ENCODE measurements at places on chromosomes 1 and 21.

- DNase-seq, result no peak
Measured at GRCh38 chr1:24195136-24195535, 8.0 kb upstream of the IFNLR1 start.

GRCh38 chr21:44569861-44570517, 3.5 kb upstream of the KRTAP10-4 start:
- DNase-seq, result no peak

DNA sequence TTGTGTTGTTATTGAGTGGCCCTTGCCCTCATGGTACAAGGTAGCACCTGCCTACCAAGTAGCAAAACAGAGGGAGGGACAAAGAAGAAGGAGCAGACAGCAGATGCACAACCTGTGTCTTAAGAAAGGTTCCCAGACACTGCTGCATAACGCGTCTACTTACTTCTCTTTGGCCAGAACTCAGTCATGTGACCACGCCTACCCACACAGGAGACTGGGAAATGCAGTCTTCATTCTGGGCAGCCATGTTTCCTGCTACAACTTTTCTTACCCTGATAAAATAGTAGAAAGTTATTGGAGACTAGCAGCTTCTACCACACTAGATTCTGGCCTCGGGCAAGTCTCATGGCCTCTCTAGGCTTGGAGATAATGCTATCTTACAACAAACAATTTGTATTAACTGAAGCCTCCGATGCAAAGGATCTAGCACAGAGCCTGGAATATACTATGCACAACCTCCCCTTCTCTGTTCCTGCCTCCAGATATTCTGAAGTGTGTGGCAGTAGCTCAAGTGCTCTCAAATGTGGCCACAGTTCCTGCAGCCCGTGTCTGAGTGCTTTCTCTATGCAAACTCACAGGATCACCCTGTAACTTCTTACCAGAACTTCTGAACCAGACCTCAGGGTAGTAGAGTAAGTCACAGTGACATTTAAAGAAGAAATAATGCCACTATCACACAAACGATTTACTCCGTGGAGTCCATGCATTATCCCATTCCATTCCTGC, 34.1 kb upstream of the BTG2 start:
- peak; percentile 67 for DNase-seq

DNA sequence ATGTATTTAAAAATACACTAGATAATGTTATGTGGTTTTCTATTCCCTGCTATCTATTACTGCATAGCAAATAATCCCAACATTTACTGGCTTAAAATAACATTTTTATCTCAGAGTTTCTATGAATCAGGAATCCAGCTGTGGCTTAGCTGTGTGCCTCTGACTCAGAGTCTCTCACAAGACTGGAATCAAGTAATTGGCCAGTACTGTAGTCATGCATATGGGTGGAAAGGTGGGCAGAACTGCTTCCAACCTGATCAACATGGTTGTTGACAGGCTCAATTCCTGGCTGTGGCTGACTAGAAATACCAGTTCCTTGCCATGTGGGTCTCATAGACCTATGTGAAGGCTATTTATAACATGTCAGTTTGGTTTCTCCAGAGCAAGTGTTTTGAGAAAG, 131.8 kb downstream of the PDE4B start:
- no peak for DNase-seq

- no peak for DNase-seq
Measured at GRCh38 chr21:42684109-42684916, 30.9 kb downstream of the PDE9A start.

GRCh38 chr1:44024903-44025525, 6.2 kb downstream of the SLC6A9 start:
- no peak for DNase-seq

DNA sequence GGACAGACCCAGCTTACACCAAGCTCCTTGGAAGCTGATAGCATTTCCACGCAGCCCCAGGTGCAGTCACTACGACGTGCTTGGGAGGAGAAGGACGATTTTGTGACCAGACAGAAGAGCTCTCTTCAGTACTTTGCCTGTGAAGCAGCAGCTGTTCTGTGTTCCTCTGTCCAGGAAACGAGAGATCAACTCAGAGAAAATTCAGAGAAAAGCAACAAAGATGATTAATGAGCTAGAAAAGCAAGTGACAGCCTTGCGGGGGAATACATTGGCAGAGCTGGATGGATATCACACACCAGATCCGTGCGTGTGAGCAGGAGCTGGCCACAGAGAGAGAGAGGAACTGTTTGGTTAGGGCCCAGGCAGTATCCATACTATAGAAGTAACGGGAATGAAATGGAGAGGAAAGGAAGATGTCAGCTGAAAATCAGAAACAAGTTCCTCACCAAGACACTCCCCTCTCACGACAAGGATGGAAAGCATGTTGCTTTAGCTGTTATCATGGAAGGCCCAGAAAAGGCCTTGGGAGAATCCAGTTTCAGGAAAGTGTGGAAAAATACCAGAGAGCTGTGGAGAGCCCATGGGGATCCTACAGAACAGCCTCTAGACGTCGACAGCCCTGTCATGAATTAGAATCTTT, 106.2 kb downstream of the TOMM20 start:
- DNase-seq, result no peak

- DNase-seq, result no peak
Measured at GRCh38 chr21:43291347-43291950, 122.6 kb downstream of the CRYAA start.

DNA sequence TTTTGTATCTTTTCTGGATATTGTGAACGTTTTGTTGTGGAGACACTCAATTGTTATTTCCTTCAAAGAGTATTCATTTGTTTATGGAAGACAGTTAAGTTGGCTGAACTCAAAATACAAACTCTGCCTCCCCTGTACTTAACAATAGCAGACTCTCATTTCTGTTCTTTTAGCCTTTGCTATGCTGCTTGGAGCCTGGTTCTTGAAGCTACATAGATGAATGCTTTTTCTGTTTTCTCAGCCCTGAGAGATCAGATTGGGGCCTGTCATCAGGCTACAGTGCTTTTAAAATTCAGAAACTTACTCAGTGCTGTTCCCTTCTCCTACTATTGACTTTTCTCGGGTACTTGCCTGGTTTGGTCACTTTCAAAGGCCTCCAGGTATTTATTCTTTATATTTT, 215.7 kb upstream of the LYPLAL1 start:
- no peak for DNase-seq

- no peak for DNase-seq
Measured at GRCh38 chr21:38861989-38862683, 56.4 kb downstream of the ETS2 start.
